Germinal center (tissue), 1 donor: ENCODE measurements at places on chromosomes 5 and 9.

DNA sequence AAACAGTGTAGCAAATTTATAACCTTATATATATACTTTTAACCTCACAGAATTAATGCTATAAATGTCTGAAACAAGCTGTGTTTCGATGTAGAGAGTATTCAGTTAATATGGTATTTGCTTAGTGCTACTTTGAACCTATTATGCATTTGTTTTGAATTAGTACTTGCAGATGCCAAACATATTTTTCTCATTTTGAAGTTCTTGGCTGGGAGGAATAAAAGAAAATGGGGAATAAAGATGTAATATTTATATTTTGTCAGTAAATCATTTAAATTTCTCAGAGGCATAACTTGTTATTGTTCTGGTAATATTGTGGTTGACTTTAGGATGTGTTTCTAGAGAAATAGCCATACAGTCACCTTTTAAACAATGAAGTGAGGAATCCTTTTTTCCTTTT lies 175.9 kb upstream of the IZUMO3 start:
- no peak for DNase-seq

- peak; percentile 97 for DNase-seq
Observed at GRCh38 chr5:172283862-172284610, 472 bp upstream of the UBTD2 start.

GRCh38 chr9:135023088-135023785 lies 64.2 kb upstream of the OLFM1 start:
- no peak for DNase-seq

DNA sequence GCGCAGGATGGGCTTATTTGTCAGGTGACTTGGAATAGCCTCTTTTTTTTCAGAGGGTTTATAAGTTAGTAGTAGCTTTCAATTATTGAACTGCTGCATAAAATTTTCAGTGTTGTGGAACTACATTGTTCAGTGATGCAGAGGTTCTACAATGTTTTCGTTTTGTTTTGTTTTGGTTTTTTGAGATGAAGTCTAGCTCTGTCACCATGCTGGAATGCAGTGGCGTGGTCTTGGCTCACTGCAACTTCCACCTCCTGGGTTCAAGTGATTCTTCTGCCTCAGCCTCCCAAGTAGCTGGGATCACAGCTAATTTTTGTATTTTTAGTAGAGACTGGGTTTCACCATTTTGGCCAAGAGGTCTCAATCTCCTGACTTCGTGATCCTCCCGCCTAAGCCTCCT lies 22.0 kb downstream of the NUP188 start:
- no peak for DNase-seq

DNA sequence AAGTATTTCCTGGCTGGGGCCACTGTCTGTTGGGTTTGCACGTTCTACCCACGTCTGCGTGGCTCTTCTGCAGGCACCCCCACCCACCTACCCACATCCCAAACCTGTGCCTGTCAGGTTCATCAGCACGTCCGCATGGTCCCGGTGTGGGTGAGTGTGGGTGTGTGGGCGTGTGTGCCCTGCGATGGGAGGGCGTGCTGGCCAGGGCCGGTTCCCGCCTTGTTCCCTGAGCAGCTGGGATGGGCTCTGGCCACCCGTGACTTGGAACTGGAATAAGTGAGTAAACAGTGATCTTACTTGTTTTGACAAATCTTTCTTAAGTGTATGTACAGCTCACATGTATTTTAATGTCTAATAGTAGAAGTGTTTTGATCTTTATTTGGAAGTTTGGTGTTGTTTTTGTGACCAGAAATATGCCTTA lies 20.4 kb downstream of the ERGIC1 start:
- no peak for DNase-seq
